ENCODE measurements at places on chromosomes 11 and 22. TPM values are rescaled to one million over a fixed set of nuclear protein-coding genes. Genes with fewer than 3 reads are reported as not detected.
A peak's percentile ranks its signal among the peaks of the same experiment; 100 is the strongest.

DNA sequence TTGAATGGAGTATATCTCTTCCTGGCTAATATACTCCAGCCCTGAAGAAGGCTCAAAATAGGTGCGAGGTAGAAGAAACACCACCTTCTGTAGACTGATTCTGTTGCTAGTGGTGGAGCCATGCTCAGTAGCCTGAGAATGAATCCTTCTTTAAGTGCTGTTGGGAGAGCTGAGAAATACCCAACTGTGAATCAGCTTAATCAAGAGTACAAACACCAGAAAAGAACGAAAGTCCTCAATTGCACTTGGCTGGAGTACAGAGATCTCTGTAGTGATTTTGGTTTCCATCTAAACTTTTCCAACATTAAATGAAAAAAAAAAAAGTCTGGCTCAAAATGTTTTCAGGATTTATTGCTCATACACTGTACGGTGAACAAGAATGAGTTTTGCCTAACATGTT lies 619.1 kb downstream of the METTL15 start:
- H3K4me3 ChIP-seq: peak overlapping the region; percentile 53
- H3K4me1 ChIP-seq: peaks cover 78% of the 10 kb centered on the region
- DNase-seq: peak; percentile 65
- H3K27me3 ChIP-seq: no peaks in the 10 kb centered on the region
- no peaks in the 10 kb centered on the region for H3K36me3 ChIP-seq

DNA sequence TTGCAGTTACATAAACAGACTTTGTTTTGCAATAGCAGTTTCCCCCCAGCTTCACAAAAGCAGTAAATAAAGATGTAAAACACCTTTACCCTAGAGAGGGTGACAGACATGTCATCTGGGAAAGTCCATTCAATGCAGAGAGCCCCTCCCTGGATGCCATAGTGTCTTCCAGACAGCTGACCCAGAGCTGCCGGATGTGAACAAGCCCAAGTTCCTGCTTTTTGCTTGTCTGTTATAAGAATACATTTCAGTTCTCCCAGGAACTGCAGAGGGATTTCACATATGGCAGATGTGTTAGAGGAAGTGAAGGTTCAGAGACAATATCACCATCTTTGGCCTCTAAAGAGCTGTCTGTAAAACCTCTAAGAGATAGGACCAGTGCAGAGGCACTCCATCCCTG lies 48.9 kb downstream of the RELT start:
- H3K27ac ChIP-seq: no peak overlapping the region
- H3K4me3 ChIP-seq: no peak overlapping the region
- H3K27me3 ChIP-seq: peaks cover 2% of the 10 kb centered on the region
- H3K36me3 ChIP-seq: 0 out of 2 replicates have a peak, but pooled peaks cover 5% of the 10 kb centered on the region
- no peak for DNase-seq

Gene ALG8
- 62.0 TPM for total RNA-seq

GRCh38 chr11:10528121-10528520 lies 12.9 kb downstream of the RNF141 start:
- peak overlapping the region; percentile 71 for H3K27ac ChIP-seq
- H3K4me3 ChIP-seq: peak overlapping the region; percentile 61
- H3K36me3 ChIP-seq: peaks cover 12% of the 10 kb centered on the region

Gene MS4A4E
- total RNA-seq: not detected

DNA sequence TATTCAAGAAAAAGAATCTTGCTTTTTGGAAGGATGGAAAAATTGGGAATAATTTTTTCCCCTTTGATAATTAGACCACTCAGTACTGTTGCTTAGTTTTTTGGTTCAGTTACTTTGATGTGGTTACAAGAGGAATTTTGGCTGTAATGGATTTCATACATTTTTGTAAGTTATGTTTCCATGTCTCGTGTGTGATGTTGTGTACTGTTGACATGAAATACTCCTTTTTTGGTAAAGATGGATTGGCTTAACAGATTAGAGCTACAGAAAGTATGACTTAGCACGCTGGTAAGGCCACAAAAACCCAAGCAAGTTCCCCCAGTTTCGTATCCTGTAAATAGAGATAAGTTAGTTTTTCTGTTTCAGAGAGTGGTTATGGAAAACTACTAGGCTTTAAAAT lies 11.9 kb downstream of the TBCEL start:
- peaks cover 17% of the 10 kb centered on the region for H3K4me1 ChIP-seq
- no peak for DNase-seq
- no peaks in the 10 kb centered on the region for H3K36me3 ChIP-seq
- peaks cover 2% of the 10 kb centered on the region for H3K27me3 ChIP-seq
- H3K27ac ChIP-seq: no peak overlapping the region

GRCh38 chr11:27183672-27184457 lies 143.2 kb downstream of the BBOX1 start:
- DNase-seq: peak; percentile 65
- peak overlapping the region; percentile 46 for H3K27ac ChIP-seq
- H3K36me3 ChIP-seq: no peaks in the 10 kb centered on the region

Gene B3GAT1
- not detected for total RNA-seq

DNA sequence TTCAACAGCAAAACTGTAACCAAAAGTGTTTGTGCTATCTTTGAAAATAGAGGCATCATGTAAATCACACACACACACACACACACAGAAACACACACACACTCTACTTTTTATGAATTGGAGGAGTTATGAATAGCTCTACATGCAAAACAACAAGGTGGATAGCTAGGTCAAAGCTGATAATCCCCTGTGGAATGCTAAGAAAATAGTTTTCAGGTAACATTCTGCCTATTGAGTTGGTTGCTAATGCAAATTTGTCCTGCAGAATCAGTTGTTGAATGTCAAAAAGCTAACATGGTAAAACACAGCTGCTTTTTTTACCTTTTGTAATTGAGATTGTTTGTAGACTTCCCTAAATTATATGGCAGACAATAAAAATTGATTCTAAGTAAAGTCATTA lies 1658.4 kb upstream of the RAG2 start:
- no peak overlapping the region for H3K27ac ChIP-seq
- no peak for DNase-seq
- no peaks in the 10 kb centered on the region for H3K4me1 ChIP-seq
- H3K27me3 ChIP-seq: no peaks in the 10 kb centered on the region

DNA sequence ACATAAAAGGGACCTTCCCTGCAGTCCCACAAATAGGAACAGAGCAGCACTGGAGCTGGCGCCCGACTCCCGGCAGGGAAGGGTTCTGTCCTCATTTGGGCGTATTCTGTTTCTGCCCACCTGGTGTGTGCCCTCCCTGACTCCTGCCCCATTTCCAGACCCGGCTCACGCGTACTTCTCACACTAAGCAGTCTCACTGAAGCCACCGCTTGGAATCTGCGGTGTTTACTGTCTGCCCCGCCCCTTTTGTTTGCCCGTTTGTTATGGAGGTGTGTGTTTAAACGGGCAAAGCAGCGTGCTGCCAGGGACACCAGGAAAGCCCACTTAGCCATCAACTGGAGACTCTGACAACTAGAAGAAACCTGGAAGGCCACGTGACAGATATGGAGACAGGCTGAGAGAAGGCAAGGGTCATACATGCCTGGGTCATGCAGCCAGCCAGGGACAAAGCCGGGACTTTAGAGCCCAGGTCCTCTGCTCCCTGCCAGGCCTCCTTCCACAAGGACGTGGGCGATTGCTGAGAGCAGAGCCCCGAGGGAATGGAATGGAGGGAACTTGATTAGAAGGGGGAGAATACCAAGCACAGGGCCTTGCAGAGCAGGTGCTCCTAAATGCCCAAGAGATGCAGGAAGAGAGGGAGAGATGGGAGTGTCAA lies 8.7 kb upstream of the EFCAB6 start:
- no peak overlapping the region for H3K4me3 ChIP-seq
- peaks cover 35% of the 10 kb centered on the region for H3K27me3 ChIP-seq

DNA sequence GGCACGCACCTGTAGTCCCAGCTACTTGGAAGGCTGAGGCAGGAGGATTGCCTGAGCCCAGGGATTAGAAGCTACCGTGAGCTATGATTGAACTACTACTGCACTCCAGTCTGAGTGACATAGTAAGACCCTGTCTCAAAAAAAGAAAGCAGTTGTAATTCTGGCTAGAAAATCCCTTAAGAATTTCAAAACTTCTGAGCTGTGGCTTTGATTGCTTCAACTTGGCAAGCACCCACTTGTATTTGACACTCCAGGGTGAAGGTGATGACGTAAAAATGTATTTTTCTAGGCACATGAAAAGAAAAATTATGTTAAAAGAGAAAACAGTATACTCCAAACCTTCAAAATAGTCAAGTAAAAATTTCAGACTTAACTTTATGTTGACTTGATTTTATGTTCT lies 23.6 kb upstream of the ALKBH3 start:
- H3K4me3 ChIP-seq: no peak overlapping the region
- DNase-seq: no peak
- no peaks in the 10 kb centered on the region for H3K4me1 ChIP-seq
- no peaks in the 10 kb centered on the region for H3K36me3 ChIP-seq

Gene PHOX2A
- total RNA-seq: not detected

Gene TMPRSS6
- not detected for total RNA-seq

GRCh38 chr11:8097926-8098325 lies 16.9 kb downstream of the TUB start:
- no peaks in the 10 kb centered on the region for H3K36me3 ChIP-seq
- no peak for DNase-seq
- H3K27me3 ChIP-seq: no peaks in the 10 kb centered on the region

GRCh38 chr22:50009251-50009650 lies 3.3 kb downstream of the IL17REL start:
- H3K4me1 ChIP-seq: no peaks in the 10 kb centered on the region
- H3K27me3 ChIP-seq: peaks cover 14% of the 10 kb centered on the region
- no peaks in the 10 kb centered on the region for H3K36me3 ChIP-seq
- H3K4me3 ChIP-seq: no peak overlapping the region

DNA sequence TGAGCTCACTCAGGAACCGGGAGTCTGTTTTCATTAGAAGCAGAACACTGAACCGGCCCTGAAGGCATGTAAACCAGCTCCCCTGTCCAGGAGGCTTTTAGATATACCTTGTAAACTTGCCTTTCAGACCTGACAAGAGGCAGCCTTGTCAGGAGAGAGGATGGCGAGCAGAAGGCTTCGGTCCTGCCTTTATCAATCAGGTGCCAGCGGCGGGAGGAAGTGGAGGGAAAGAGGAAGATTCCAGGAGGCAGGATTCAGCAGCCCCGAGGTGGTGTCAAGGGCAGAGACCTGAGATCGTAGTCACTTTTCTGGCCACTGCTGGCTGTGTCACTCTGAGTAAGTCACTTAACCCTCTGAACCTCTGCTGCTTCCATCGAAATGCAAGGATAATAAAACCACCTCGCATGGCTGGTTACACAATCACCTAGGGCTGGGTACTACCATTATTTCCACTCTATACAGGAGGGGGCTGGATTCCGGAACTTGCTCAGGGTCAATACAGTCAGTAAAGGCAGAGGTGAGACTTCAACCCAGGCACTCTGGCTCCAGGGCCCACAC lies 181.0 kb downstream of the CHST1 start:
- no peak overlapping the region for H3K27ac ChIP-seq
- H3K27me3 ChIP-seq: peaks cover 66% of the 10 kb centered on the region
- no peak overlapping the region for H3K4me3 ChIP-seq
- no peaks in the 10 kb centered on the region for H3K36me3 ChIP-seq

DNA sequence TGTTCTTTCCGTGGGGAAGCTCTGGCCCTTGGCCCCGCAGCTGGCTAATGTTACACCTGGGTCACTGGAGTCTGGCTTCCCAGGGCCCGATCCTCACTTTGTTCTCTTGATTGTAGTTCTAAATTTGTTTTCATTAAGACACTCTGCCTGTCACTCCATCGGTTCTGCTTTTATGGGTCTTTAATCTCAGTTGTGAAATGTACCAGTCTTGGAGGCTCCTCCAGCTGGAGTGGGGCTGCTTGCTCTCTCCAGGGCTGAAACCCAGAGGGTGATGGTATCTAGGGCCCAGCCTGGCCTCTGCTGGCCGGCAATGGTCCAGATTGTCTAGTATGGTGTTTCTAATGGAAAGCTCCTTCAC lies 352.9 kb downstream of the TENM4 start:
- DNase-seq: no peak
- peaks cover 5% of the 10 kb centered on the region for H3K36me3 ChIP-seq

DNA sequence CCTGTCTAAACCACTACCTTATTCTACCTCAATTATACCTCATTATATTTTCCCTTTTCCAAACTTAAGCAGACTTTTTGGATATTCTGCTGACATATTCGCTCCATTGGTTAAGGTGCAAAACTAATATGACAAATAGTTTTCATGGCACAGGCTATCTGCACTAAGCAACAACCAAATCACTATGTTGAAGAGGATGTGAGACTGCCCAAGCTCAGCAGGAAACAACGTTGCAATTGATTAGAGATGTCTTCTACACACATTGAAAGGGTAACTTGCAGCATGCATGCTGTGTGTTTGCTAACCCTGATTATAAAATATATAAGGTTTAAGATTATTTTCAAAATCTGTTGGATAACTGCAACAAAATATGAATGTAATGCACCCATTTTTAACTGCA lies 61.6 kb downstream of the STK33 start:
- no peak overlapping the region for H3K27ac ChIP-seq
- no peak for DNase-seq

GRCh38 chr11:14386895-14387480 lies 28.0 kb upstream of the RRAS2 start:
- peak overlapping the region; percentile 52 for H3K27ac ChIP-seq
- H3K36me3 ChIP-seq: no peaks in the 10 kb centered on the region
- no peak overlapping the region for H3K4me3 ChIP-seq
- H3K27me3 ChIP-seq: no peaks in the 10 kb centered on the region
- peak; percentile 77 for DNase-seq
- H3K4me1 ChIP-seq: peaks cover 37% of the 10 kb centered on the region

Gene MISFA
- 1.6 TPM for total RNA-seq

DNA sequence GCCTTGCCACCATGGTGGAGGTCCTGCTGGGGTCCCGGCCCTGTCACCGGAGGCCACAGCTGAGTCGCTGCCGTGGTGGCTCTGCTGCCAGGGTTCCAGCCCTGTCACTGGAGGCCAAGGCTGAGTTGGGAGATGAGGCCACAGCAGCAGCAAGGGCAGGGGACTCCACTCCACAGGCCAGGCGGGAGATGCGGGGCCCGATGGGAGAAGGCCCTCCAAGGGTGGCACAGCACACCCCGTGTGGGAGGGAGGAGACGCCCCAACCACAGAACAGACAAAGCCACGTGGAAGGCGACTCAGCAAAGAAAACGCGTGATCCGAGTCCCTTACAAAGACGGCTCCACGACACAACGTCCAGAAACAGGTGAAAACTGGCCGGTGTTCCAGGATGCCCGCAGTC lies 159.3 kb downstream of the BRD1 start:
- DNase-seq: no peak
- peaks cover 6% of the 10 kb centered on the region for H3K36me3 ChIP-seq
- no peak overlapping the region for H3K27ac ChIP-seq
- no peaks in the 10 kb centered on the region for H3K4me1 ChIP-seq

DNA sequence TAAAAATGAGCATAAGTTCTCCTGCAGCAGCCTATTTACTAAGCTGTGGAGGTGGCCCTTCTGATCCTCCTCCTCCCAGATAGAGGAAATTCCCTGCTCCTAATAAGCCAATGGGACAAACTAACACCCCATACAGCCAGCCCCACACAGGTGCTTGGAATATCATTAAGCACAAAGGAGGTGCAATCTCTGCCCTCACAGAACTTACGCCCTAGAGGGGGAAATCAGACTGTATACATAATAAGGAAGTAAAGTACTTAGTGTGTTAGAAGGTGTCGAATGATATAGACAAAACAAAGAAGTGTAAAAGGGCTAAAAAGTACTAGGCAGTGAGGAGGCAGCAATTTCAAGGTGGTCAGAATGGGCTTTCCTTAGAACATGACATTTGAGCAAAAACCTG lies 5.8 kb downstream of the MS4A12 start:
- no peaks in the 10 kb centered on the region for H3K36me3 ChIP-seq
- DNase-seq: no peak
- H3K4me3 ChIP-seq: no peak overlapping the region
